ENCODE measurements at places on chromosomes 2 and 18.
A peak's percentile ranks its signal among the peaks of the same experiment; 100 is the strongest.

DNA sequence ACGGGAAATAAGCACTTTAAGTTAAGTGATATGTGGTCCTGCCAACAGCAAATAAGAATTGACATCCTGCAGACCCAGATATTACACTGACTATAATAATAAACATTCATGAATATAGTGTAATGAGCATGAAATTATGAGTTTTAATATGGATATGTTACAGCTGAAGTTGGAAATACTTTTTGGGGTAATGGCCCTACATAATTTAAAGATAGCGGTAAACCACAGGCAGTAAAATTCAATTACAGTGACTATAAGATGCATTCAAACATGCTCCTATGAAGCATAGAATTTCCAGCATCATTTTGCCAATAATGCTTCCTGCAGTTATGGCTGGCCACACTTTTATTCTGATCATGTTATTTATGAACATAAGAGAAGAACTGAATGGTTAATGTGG lies 49.4 kb upstream of the LRRTM4 start:
- no peak for DNase-seq

- DNase-seq, result no peak
These were observed 222.1 kb upstream of the SMAD2 start for GRCh38 chr18:48152549-48152948.

GRCh38 chr2:161416708-161417437 lies 776 bp downstream of the TBR1 start:
- DNase-seq, result no peak

DNA sequence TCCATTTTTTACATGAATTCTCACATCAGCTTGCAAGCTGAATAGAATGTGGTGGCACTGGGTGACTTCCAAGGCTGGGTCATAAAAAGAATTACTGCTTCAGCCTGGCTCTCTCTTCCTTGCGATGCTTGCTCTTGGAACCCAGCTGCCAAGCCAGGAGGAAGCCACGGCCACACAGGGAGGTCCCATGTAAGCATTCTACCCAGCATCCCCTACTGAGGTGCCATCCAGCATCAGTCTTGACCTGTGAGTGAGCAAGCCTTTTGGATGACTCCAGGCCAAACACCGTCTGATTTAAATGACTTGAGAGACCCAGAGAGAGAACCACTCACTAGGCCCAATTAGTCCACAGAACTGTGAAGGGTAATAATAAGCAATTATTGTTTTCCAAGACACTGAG lies 750.3 kb upstream of the RAB6C start:
- no peak for DNase-seq

GRCh38 chr2:147538088-147538487 lies 306.7 kb upstream of the ACVR2A start:
- no peak for DNase-seq

- DNase-seq, result no peak
These were observed 127.1 kb downstream of the CAPN13 start for GRCh38 chr2:30680121-30680520.

- no peak for DNase-seq
These were observed 65.8 kb upstream of the ALK start for GRCh38 chr2:29987146-29987545.

- DNase-seq, result no peak
These were observed 10.0 kb downstream of the FAP start for GRCh38 chr2:162233197-162233596.

DNA sequence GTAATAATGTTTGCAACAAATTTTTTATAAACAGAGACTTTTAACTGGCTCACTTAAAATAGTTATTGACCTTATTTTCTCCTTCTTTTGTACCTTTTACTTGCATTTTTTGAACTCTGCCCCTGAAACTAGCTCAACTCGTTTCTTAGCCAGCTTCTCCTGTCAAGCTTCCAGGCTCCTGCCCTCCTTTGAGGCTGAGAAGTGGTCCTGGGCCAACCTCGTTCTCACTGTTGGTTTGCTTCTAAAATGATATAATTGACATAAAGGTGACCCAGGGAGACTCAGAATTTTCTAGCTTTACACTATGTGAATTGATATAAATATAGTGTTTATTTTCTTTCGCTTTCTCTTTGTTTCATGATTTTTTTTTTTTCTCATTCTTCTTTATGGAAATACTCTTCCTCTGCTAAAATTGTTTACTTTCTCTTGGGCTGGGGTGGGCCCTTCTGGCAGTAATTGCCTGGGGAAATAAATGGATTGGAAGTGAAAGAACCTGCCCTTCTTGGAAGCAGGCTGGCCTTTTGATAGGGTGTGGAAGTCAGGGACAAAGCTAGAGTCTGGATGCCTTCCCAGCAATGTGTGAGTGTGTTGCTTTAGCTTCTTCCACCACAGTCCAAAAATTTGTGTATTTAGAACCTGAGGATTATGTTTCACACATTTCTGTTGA lies 30.7 kb downstream of the GPD2 start:
- peak; percentile 50 for DNase-seq

- no peak for DNase-seq
These were observed 80.2 kb upstream of the MYCN start for GRCh38 chr2:15860051-15860663.

GRCh38 chr18:62558015-62558663 lies 35.3 kb downstream of the ZCCHC2 start:
- DNase-seq, result no peak

- DNase-seq, result no peak
These were observed 107.5 kb upstream of the FSHR start for GRCh38 chr2:49261781-49262180.

GRCh38 chr18:12828116-12829051 lies 55.7 kb downstream of the PTPN2 start:
- no peak for DNase-seq

DNA sequence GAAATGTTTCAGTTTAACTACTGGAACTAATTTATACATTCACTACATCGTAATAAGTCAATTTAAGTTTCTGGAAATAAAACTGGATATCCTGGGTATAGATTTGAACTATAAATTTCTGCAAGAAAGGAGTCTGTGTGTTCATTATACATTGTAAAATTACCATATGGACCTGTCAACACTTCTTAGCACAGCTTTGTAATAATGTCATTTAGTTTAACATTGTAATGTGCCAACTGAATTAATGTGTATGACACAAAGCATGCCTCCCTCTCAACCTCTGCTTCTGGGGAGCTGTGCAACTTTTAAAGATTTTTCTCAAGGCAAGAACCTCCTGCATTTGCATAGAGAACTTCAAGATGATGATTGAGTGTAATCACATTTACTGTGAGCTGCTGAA lies 213.7 kb upstream of the GALNT5 start:
- DNase-seq, result no peak

- no peak for DNase-seq
These were observed 53.1 kb upstream of the HS6ST1 start for GRCh38 chr2:128371648-128372345.

- DNase-seq, result no peak
These were observed 225.4 kb downstream of the TWIST2 start for GRCh38 chr2:239073270-239073669.

GRCh38 chr2:201203916-201204654 lies 21.1 kb downstream of the CASP10 start:
- no peak for DNase-seq

- no peak for DNase-seq
These were observed 205.5 kb upstream of the REV1 start for GRCh38 chr2:99695130-99695943.

GRCh38 chr2:217820904-217821303 lies 181.9 kb downstream of the TNS1 start:
- DNase-seq, result no peak

- DNase-seq, result no peak
These were observed 42.1 kb upstream of the GPR39 start for GRCh38 chr2:132374551-132374950.

GRCh38 chr18:75809926-75810255 lies 382.4 kb upstream of the SMIM21 start:
- DNase-seq, result no peak

GRCh38 chr18:24369426-24369825 lies 28.2 kb downstream of the OSBPL1A start:
- DNase-seq, result no peak

DNA sequence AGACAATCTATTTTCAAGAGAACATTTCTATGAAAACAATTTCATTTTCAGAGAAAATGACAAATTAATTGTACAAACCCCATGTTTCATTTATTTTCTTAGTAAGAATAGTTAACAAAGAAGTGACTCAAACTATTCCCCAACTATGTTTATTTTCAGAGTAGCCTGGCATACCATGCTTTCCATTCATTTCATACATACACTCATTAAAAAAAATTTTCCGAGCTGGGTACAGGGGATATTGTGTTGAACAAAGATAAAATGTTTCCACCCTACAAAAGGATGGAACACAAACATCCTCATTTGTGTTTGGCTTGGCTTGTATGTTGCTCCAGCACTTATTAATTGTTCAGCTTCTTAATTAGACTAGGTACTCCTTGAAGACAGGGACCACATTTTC lies 331.4 kb downstream of the EXOC6B start:
- no peak for DNase-seq

DNA sequence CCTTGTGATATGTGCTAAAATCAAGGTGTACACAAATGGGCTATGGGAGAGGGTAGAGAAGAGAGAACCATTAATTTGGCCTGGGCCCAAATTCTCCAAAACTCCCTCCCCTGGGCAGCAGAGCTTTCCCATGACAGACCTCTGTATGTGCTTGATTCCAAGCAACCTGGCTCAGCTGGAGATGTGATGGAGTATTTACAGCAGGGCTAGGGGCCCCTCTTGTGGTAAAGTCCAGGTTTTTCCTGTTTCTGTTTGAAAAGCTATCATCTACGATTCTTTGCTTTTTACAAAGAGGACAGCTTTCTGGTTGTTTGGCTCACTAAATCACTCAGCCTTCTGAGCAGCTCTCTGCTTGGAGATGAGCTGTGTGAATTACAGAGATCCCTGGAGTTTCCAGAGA lies 40.3 kb downstream of the KCNS3 start:
- no peak for DNase-seq

DNA sequence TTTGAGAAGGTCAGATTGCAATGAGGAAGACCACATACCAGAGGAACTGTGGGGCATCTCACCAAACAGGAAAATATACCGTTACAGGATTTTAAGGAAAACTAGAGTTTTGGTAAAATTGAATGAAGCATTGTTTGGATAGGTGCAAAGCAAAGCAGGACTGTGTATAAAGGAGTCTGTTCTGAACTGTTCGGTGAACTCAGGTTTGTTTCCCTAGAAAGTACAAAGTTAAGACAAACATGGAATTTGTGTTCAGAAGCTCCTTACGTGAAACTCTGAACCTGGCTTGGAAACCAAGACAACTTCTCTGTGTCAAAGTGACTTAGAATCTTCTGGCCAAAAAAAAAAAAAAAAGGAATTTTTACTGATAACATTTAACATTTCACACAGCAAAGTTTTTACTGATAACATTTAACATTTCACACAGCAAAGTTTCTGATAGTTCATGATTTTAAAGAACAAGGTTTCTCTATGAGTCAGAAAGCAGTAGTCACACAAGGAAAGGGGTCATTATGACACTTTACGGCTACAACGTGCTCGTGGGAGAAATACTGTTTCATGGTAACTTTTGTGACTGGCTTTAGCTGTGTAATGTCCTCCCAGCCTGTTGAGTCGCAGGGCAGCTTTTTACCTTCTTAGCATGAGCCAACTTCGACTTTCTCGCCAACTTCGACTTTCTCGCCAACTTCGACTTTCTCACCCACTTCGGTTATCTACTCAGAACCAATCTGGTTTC lies 21.2 kb upstream of the TET3 start:
- no peak for DNase-seq

DNA sequence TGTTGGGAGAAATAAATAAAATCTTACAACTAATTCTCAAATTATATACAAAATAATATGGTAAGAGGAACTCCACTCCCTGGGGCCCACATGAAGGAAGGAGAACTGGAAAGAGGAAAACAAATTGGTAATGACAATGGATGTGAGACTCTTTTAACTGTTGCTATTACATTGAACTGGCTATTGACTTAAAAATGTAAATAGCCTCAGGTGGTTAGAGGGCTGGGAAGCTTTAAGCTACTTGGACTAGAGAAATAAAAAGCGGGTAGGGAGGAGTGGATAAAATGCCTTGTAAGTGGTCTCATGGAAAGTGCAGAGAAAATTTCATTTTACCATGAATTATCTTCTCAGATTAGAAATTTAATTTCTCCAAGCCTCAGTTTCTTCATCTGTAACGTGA lies 64.1 kb downstream of the KCNJ3 start:
- DNase-seq, result no peak

- DNase-seq, result no peak
These were observed 26.0 kb upstream of the RPL31 start for GRCh38 chr2:100976061-100976460.

DNA sequence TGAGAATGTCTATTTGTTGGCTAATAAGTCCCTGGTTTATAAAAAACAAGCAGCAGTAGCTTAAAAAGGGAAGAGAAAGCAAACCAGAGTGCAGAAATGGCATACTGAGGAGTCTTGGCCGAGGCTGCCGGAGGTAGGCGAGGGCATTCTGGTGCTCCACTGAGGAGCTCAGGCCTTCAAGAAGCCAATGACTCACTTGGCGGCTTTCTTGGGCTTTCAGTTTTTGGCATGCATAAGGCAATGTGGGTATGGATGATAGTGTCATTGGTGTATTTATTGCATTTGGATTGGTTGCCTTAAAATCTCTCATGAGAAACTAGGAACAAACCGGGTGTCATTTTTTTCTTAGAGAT lies 119.6 kb upstream of the ARL5A start:
- no peak for DNase-seq

- DNase-seq, result peak; percentile 57
These were observed at the start of gene TGFBRAP1 for GRCh38 chr2:105329561-105330495. TSS of gene TGFBRAP1 (minus strand) at chr2:105329735. CDS start at chr2:105308301, 21,434 bp downstream.

DNA sequence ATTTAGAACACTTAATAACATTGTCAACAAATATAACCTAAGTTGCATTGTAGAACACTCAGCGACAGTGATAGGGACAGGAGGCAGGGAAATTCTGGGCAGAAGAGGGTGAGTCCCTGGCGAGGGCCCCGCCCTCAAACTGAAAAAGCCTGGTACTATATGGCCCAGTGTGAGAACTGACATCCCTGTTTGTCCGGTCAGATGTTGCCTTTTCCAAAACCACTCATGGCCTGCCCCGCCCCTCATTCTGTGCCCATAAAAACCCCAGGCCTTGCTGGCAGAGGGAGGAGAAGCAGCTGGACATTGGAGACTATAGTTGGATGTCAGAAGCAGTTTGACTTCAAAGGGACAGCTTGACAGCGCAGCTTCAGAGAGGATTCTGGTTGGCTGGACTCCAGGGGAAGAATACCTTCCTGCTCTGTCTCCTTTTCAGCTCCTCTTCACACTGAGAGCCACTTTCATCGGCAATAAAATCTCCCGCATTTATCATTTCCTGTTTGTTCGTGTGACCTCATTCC lies 47.0 kb downstream of the FAM117B start:
- no peak for DNase-seq

- DNase-seq, result no peak
These were observed 128.8 kb downstream of the KCNJ3 start for GRCh38 chr2:154827286-154827685.

- no peak for DNase-seq
These were observed 36.4 kb upstream of the GLI2 start for GRCh38 chr2:120699292-120699691.

GRCh38 chr18:73520229-73520628 lies 627.4 kb downstream of the FBXO15 start:
- no peak for DNase-seq

Measured in putamen (tissue), 1 donor.